Kidney epithelial cell (primary cell): ENCODE measurements at places on chromosomes 3 and 15. TPM values are rescaled to one million over a fixed set of nuclear protein-coding genes. Genes with fewer than 3 reads are reported as not detected.

- DNase-seq = no peak
These were observed 34.4 kb downstream of the SYNM start for GRCh38 chr15:99139276-99139675.

DNA sequence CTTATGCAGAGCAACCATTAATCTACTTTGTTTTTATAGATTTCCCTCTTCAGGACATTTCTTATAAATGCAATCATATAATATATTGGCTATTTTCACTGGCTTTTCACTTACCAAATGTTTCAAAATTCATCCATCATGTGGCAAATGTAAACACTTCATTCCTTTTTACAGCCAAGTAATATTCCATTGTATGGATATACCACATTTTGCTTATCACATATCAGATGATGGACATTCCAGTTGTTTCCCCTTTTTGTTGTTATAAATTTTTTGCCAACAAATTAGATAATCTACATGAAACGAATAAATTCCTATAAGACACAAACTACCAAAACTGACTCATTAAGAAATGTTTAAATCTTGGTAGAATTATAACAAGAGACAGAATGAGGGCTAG lies 79.8 kb upstream of the CSPG5 start:
- no peak for DNase-seq

DNA sequence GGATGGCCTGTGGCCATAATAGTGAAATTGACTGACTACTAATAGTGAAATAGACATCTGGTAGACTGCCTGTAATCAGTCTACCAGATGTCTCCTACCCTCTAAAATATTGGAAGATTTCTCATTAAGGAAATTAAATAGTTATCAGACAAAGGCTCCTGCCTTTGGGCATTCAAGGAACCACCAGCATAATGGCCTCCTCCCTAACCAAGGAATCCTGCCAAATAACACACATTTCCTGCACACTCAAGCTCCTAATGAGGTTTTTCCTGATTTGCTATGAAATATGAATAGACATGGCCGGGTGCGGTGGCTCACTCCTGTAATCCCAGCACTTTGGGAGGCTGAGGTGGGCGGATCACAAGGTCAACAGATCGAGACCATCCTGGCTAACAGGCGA lies 14.6 kb downstream of the NUSAP1 start:
- no peak for DNase-seq

GRCh38 chr3:98952404-98952803 lies 50.9 kb upstream of the DCBLD2 start:
- no peak for DNase-seq

- no peak for DNase-seq
These were observed 5.5 kb upstream of the LEKR1 start for GRCh38 chr3:156820692-156821080.

DNA sequence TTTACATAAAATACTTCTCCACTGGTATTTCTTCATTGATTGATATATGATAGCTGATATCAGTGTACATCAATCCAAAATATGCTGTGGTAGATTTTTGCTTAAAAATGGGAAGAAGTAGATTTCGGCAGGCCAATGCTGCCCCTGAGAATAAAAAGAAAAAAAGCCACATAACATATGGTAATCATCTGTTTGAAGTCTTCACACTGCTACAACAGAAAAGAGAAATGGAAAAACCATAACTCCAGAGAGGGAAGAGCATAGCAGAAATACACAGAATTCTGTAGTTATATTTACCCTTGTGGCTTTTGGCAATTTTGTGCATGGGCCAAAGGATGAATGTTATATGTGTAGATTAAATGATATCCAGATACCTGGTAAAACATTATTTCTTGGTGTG lies 143.1 kb upstream of the KCNMB2 start:
- no peak for DNase-seq

GRCh38 chr3:106810300-106810875 lies 566.9 kb upstream of the CCDC54 start:
- DNase-seq = no peak

- no peak for DNase-seq
These were observed 18.2 kb downstream of the TSC22D2 start for GRCh38 chr3:150426292-150426691.

DNA sequence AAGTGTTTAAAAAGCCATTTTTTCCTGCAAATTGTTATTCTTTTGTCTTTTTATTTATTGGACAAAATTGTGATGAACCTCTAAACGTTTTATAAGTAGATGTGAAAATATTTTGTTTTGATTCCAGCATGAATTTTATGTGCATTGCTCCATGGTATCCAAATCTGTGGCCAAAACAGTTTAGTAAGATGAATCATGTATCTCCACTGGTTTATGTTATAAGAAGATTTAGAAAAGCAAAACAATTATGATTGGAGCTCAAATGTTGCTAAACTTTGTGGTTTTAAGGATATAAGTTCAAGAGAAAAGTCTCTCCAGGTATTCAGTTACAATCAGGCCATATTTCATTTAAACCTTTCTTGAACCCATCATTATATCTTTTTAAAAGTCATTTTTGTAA lies 80.9 kb downstream of the NECTIN3 start:
- no peak for DNase-seq

GRCh38 chr3:114231616-114232015 lies 5.8 kb downstream of the ZNF80 start:
- no peak for DNase-seq

DNA sequence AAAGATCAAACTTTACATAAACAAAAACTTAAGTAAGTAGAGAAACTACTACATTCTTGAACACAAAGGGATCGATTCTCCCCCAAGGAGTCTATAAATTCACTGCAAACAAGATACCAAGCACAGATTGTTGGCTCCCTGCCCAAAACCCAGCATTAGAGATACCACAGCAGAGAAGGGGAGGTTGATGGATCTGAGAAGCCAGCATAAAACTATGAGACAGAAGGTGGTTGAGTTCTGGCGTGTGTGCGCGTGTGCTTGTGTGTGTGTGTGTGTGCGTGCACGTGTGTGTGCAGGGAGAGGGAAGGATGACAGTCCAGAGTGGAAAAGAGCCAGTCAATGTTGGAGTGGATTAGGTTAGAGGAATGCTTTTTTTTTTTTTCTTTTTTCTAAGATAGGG lies 143.2 kb upstream of the PRR20G start:
- no peak for DNase-seq

- DNase-seq = no peak
These were observed 321.4 kb upstream of the GBE1 start for GRCh38 chr3:82082796-82083195.

GRCh38 chr3:9826815-9827573 lies 16.8 kb downstream of the RPUSD3 start:
- no peak for DNase-seq

DNA sequence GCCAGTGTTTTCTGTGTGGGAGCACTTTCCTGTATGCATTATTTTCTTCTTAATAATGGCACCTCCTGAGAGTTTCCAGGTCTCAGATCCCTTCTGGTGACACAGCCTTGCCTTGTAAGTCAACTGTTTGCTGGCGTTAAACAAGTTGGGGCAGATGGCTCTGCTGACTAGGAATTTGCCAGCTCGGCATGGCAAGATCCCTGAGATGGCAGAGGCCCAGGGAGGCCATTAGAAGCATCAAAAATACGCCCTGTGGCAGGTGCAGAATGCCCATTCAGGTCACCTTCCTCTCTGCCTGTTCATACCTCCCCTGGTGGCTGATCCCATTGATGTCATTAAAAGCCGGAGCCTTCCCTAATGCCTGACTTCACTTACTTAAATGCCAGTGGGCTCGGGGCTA lies 320.9 kb upstream of the CTDSPL start:
- no peak for DNase-seq

- DNase-seq = no peak
These were observed 75.2 kb downstream of the LSM3 start for GRCh38 chr3:14253707-14254382.

DNA sequence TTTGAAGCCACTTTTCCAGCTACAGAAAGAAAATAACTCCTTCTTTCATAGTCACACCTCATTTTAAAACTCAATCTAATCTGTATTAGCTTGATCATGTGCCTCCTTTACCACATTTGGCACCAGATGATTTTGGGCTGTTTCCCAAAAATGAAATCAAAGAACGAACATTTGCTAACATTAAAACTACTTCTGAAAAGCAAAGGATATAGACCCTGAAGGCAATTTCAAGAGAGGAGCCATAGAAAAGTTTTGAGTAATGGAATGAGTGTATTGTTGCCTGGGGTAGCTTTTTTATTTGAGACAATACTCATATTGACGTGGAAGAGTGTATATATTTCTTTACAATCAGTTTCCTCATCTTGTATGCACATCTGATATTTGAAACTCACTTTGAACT lies 152.8 kb upstream of the TBL1XR1 start:
- DNase-seq = no peak

- no peak for DNase-seq
These were observed 71.1 kb downstream of the CDAN1 start for GRCh38 chr15:42665827-42666226.

The TMEM212 gene
- not detected in 2 replicates for total RNA-seq

The PLIN1 gene
- total RNA-seq = 0.08 TPM in 1 of 2 replicates, not detected in the other

The ZMYND10 gene
- 1.7 TPM in 1 of 2 replicates, not detected in the other for total RNA-seq

The SLC38A3 gene
- 0.13 and 0.48 TPM in 2 replicates for total RNA-seq

The HYAL3 gene
- total RNA-seq = 7.6 and 7.9 TPM in 2 replicates

The LRTM1 gene
- not detected in 2 replicates for total RNA-seq

The KCNH8 gene
- total RNA-seq = 0.88 and 1.2 TPM in 2 replicates

The INKA1 gene
- total RNA-seq = not detected in 2 replicates

The PFKFB4 gene
- 22.4 and 24.1 TPM in 2 replicates for total RNA-seq

The LRRC31 gene
- total RNA-seq = not detected in 2 replicates

The RTP4 gene
- total RNA-seq = 1.2 and 1.5 TPM in 2 replicates

The SEC62 gene
- total RNA-seq = 28.1 and 31.1 TPM in 2 replicates
